Cerebellar nuclear complex (tissue), 1 donor: ENCODE measurements at places on chromosomes 4 and X.

DNA sequence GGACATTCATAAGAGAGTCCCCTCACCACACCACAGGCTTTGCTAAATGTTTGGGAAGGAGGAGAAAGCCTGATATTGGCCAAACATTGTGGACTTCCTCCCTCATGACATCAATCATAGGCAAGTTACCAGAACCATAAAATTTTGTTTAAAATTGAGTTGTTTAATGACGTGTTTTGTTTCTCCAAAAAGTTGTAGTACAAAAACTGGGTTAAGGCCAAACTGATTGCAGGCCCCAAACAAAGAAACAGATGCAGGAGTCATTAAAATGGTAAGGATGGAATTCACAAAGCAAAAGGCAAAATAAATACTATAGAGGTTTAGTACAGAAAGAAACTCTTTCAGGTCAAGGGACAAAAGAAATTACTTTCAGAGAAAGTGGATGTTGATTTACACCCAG is 3.9 kb upstream of the ODAM start:
- no peak for DNase-seq

DNA sequence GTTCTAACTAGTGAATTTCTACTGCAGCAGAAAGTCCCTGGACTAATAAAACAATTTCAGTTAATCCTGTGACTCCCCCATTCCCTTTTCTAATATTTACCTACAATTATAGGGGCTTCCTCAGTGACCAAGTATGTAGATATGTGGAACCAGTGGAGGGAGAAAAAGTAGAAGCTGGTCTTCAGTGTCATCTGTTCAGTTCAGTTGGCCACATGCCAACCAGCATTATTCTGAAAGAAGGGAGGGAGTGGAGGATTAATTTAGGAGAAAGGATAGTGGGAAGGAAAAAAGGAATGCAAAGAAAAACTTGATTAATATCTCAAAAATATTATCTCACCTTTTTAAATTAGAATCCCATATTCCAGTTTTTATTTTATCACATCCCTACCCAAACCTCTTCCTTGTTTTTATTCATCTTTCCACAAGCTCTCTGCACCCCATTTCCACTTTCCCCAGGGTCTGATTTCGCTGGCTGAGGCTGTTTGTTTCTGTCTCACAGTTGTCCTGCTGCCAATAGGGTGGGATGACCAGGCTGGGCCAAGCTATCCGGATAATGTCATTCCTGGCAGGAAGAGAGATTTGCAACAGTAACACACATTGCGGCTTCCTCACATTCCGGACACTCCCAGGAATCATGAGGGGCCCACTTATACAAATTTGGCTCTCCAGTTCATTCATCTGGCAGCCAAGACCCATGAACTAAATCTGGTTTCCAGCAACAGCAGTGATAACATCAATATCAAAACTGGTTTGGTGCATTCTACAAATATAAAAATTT is 24.6 kb upstream of the ANTXR2 start:
- no peak for DNase-seq

GRCh38 chr4:144967161-144967560 is 130.8 kb downstream of the ANAPC10 start:
- DNase-seq: no peak

GRCh38 chr4:140427106-140427918 is at the start of gene CLGN:
Gene CLGN, minus strand, starts transcription at chr4:140427648. Its CDS starts 14,570 bp downstream, at chr4:140413078.
- no peak for DNase-seq

GRCh38 chr4:119310826-119311225 is 11.1 kb downstream of the FABP2 start:
- DNase-seq: no peak

- no peak for DNase-seq
Measured at GRCh38 chr4:15717657-15718416, 15.0 kb downstream of the BST1 start.

GRCh38 chr4:183344523-183345255 is 22.5 kb upstream of the CLDN24 start:
- DNase-seq: no peak

GRCh38 chr4:141802333-141802732 is 165.9 kb downstream of the IL15 start:
- no peak for DNase-seq

GRCh38 chrX:84044051-84044450 is 143.9 kb downstream of the RPS6KA6 start:
- no peak for DNase-seq

- DNase-seq: no peak
Measured at GRCh38 chrX:139949703-139950102, 15.6 kb downstream of the CXorf66 start.

DNA sequence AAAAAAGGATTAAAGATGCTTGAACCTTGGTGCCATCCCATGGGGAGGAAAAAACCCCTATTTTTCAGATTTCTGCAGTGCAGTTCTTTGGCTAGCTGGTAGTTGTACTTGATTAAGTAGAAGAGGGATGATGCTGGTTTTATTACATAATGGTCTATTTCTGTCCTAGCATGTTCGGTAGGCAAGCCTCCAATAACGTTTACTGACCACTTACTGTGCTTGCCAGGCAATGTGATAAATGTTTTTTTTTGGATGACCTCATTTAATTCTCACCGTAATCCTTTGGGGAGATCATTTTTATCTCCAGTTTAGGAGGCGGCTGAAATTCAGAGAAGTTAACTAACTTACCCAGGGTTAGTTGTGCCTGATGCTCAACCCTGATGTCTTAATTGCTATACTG is 92.1 kb upstream of the RPA4 start:
- DNase-seq: no peak
